ENCODE measurements at places on chromosomes 6 and 20.

DNA sequence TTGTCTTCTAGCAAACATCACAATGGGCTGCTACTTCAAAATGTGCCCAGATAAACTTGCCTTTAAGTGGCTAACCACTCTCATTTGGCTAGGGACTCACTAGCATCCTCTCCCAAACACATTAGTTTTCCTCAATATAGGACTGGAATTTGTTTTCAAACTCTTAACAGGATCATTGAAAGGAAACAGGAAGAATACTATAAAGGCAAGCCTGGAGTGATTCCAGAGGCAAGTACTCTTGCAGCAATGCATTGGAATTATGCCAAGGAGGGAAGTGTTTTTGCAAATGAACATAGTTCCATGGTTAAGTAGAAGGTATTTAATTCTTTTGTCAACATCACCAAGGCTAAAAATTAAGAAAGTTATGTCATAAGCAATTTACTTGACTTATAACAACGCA, 12.2 kb downstream of the EPHA7 start:
- no peak for DNase-seq

DNA sequence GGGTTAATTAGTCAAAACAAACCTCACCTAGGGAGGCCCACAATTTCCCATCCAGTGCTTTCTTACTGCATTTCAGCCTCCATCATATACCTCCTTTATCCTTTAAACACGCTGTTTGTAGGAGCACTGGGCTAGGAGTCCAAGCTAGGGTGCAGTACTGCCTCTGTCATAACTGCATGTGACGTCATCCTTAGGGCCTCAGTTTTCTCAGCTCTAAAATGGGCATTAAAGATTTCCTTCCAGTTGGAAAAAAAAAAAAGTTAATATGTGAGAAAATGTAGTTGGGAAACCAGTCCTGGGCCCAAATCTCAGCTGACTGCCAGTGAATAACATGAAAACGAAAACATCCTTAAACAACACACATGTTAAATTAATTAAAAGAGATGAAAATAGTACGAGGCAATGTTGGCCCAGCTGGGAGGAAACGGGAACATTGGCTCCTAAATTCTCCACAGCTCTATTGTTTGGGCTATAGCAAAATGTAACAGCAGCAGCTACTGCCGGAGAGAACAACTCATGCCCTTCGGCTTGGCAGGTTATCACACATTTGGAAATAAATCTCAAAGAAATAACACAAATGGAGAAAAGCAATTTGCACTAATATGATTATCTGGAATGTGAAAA, 79.9 kb upstream of the CCDC167 start:
- no peak for DNase-seq

DNA sequence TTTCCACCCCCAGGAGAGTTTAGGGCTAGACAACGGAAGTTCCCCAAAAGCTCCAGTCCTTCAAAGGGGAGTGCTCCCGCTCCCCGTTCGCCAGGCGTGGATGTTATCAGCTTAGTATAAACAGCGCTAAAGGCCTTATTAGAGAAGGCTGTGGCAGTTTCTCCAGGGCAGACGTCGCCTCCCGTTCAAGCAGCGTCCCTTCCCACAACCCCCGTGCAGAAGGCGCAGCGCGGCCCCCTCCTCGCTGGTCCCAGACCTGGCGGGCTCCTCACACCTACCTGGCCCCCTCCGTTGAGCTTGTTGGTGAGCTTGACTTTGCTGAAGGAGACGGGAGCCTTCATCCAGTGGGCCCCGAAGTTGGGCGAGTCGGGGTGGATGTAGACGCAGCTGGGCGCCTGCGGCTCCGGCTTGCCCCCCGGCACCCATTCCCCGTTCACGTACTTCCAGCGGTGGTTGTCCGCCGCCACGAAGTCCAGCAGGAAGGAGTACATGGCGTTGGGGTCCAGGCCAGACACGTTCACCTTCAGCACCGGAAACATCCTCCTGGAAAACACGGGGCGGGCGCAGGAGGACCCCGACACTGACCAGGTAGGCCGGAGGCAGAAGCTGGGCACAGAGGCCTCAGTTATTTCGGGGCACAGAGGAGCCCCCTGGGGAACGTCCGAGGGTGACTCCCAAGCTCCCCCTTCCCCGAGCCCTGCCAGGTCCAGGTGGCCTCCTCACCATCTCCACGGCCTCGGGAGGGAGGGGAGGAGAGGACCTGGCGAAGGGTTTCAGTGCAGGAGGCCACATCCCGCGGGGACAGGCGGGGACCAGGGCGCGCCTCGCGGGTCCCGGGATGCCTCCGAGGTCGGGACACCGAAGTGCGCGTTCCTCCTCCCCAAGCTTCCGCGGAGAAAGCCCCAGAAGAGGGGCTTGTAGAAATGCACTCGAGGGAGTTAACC, 1.1 kb downstream of the TBXT start:
- DNase-seq, result no peak

- no peak for DNase-seq
Observed at GRCh38 chr6:127221201-127221600, 45.5 kb upstream of the RNF146 start.

- DNase-seq, result no peak
Observed at GRCh38 chr6:105872249-105872648, 213.9 kb upstream of the PRDM1 start.

DNA sequence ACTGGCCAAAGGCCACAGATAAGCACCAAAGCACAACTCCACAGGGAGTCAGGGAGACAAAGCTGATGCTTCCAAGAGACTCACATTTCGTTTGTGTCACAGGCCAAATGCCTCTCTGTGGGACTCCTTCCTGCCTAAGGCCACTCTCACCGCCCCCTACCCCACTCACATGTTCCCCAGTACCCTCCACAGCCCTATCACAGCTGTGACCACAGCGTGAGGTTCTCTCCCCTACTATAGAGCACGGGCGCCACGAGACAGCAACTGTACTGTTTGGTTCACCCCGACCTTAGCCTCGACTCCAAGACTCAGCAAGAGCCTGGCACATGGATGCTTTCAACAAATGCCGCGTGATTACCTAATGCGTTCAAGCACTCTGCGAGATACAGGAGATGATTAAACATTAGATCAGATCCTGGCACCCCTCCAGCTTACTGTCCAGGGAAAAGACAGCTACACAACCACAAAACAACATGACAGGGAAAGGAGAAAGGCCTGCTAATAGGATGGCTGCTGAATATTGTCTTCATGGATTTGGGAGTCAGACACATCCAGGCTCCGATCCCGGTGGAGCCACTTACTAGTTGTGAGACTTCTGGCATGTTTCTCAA, 105.5 kb downstream of the AGPAT4 start:
- DNase-seq, result peak; percentile 94

- DNase-seq, result no peak
Observed at GRCh38 chr20:4905613-4906012, 95.7 kb downstream of the SLC23A2 start.

DNA sequence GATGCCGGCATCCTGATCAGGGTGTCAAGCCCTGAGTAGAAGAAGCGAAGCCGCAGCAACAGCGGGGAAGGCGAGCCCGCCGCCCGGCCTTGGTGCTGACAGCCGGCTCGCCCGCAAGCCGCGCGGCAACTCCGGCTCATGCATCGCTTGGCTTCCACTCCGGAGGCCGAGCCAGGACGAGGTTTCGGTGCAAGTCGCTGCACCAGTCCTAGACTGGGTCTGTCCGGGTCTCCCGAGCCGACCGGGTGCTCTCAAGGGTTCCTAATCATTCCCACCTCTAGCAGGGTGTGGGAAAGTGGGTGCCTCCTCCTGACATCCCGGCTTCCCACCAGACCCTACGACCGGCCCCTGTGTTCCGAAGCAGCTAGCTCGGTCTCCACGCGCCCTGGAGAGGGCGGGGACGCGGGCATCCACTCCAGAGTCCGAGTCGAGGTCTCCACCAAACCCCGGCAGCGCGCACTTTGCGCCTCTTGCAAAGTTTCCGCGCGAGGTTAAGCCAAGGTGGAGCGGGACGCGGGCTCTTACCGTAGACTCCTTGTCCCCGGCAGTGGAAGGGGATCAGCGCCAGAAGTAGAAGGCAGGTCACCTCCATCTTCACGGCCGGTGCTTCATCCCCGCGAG, 1.4 kb downstream of the MDGA1 start:
- no peak for DNase-seq

- DNase-seq, result peak; percentile 4
Observed at GRCh38 chr6:100774681-100775080, 106.4 kb downstream of the ASCC3 start.
